ENCODE measurements at places on chromosomes 4 and X. TPM values are rescaled to one million over a fixed set of nuclear protein-coding genes. Genes with fewer than 3 reads are reported as not detected.

The MAGEB1 gene
- total RNA-seq, result not detected

The ASB12 gene
- not detected for total RNA-seq

The TCEAL7 gene
- not detected for total RNA-seq

The AGTR2 gene
- total RNA-seq, result not detected

The SOD3 gene
- total RNA-seq, result not detected

The MAGEA1 gene
- not detected for total RNA-seq
